ENCODE measurements at places on chromosomes 2 and 18. TPM values are rescaled to one million over a fixed set of nuclear protein-coding genes. Genes with fewer than 3 reads are reported as not detected.

DNA sequence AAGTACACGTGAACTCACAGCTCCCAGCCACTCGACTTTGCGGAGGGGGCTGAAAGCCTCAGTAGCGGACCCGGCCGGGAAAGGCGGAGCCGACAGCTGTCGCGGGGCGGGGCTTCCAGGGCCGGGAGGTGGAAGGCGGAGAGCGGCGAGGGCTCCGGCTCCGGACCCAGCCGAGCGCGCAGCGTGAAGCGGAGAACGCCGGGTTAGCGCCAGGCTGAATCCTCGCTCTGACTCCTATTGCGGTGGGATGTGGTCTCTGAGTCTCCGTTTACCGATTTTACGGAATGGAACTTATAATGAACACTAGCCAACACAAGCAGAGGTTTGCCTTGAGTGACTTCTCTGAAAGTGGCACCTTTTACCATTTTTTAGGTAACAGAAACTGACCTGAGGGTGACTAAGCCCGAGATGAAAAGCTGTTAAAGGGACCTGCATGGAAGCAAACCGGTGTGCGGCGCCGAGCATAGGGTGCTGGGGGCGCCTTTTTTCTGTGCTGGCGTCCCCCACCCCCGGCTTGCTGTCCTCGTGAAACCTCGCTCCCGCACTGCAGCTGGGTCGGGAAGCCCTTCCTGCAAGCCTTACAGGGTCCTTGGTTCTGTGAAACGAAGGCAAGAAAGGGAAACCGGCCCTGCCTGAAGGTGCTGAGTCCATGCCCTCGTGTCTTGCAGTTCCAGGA lies 72.9 kb downstream of the EN1 start:
- DNase-seq = peak; percentile 7

GRCh38 chr2:172978063-172978383 lies 97.6 kb upstream of the MAP3K20 start:
- no peak for DNase-seq

- no peak for DNase-seq
Observed at GRCh38 chr2:173238385-173238784, 116.3 kb upstream of the CDCA7 start.

DNA sequence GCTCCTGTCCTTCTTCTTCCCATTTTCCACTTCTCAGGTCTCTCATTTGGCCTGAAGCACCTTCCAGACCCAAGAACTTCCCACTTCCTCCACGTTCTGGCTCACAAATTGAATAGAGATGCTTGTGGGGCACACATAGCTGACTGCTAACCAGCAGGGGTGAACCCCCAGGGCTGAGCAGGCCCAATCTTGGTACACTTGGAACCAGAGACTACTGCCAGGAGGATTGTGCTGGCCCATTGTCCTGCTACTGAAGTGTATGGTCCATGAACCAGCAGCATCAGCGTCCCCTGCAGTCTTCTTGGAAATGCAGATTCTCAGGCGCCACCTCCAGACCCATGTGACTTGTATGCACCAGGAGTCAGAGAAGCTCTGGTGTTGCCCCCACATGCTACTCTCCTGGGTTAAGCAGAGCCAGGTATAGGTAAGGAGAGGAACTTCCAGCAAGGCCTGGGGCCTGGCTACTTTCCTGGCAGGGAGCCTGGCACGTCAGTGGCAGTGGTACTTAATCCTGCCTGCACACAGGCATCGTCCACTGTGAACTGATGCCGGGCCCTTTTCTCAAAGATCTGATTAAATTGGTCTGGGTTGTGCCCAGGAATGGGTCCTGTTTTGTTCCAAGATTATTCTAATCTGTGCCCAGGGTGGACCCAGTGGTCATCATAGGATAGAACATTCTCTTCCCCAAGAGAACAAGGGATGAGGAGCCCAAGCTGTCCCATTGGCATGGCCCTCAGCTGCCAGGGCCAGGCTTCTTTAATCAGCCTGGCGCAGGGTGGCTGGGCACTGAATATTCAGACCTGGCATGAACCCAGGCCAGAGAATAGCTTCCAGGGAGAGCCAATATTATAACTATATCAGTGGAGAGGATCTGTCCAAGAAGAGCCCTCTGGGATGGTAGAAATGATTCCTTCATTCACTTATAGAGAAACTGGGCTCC lies 248.7 kb downstream of the SOX11 start:
- DNase-seq = no peak

IL37 gene
- 0.15 TPM for polyA plus RNA-seq

- no peak for DNase-seq
Observed at GRCh38 chr2:48116497-48116896, 210.2 kb upstream of the FBXO11 start.

MDH1 gene
- polyA plus RNA-seq = 195 TPM

DNA sequence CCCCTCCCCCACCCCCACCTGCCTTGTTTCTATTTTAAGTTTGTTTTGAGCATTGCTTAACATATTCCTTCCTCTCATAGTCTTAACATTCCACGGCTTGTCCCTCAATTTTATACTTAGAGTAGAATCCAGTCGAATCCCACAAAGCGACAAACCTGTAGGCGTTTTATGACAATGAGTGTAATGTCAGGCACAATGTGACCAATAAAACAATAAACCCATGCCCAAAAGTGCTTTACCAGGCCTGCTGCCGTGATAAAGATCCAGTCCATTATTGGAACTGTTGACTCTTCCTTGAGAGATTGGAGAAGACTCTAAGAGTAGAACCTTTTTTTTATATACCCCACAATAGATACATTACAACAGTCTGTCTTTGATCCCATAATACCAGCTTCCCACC lies 6.2 kb upstream of the MRO start:
- DNase-seq = no peak

DNA sequence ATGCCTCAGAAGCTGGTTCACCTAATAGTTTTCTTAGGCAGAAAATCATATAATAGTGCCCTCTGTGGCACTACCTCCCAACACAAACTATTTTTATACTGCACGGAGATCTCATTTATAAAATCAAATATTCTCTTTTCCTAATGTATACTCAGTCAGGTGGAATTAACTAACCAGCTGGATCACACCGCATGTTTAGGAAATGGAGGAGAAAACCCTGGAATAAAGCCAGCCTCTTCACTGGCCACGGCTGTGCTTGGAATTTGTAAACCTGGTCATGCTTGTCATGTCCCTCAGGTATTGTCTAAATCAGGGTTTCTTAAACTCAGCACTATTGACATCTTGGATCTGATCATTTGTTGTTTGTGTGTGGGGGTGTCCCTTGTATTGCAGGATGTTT lies 85.6 kb downstream of the DOCK10 start:
- no peak for DNase-seq

PDE11A gene
- 0.21 TPM for polyA plus RNA-seq

- DNase-seq = no peak
Observed at GRCh38 chr18:66646609-66647008, 42.7 kb upstream of the CDH19 start.

MGAT4A gene
- polyA plus RNA-seq = not detected

GRCh38 chr18:48138210-48138609 lies 207.8 kb upstream of the SMAD2 start:
- no peak for DNase-seq

- no peak for DNase-seq
Observed at GRCh38 chr2:66583881-66584280, 149.0 kb downstream of the MEIS1 start.

DNA sequence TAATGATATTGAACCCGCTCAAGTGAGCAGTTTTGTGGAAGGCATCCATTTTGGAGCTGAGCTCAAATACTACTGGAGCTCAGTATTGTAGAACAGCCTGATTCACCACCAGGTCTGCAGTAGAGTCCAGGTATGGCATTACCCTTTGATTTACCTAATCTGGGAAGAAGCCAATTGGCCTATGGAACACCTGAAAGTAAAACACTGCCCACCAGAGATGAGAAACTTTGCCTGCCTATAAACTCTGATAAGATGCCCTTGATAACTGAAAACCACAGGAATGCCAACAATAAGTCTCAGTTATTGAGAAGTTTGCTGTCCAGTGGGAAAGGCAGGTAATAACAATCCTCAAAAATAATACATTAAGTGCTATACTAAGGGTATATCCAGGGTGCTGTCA lies 25.5 kb upstream of the TDRD15 start:
- no peak for DNase-seq

Data from IMR-90 (cell line).